ENCODE measurements at places on chromosomes 1 and 21.
A peak's percentile ranks its signal among the peaks of the same experiment; 100 is the strongest.

GRCh38 chr1:70288166-70288565 is 66.4 kb downstream of the ANKRD13C start:
- DNase-seq = no peak

- no peak for DNase-seq
Observed at GRCh38 chr1:56921479-56921878, 44.3 kb downstream of the C8B start.

GRCh38 chr1:212482637-212483441 is 50.1 kb downstream of the NENF start:
- DNase-seq = no peak

DNA sequence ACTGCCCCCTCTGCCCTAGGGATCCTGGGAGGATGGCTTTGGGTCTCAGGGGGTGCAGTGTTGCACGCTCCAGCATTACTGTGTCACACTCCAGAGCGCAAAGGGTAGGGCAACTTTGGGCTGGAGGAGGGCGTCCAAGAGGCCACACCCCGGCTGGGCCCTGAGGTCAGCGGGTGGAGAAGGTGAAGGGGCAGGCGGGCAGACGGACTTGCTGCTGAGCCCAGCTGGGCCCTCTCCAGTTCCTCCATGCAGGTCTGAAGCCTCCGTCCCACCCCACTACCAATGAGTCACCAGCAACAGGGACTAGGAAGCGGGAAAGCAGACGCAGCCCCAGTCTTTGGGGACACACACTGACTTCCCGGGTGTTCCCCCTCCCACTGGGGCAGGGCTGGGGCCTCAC is 116.0 kb downstream of the CASZ1 start:
- no peak for DNase-seq

DNA sequence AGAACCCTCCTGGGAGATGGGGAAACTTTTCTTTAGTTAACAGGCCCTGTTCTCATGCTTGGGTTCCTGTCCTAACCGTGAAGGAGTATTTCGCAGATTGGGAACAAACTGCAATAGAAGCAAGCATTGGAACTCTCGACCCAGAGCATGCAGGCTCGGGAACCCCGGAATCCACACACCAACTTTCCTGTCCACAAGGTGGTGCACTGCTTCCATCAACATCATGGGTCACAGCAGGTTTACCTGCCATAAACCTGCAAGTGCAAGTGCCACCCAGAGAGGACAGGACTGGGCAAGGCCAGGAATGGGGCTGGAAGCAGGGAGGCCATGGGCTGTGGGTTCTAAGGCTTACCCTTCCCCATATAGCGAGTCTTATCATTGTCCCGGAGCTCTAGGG is 6.9 kb downstream of the ENO1 start:
- DNase-seq = no peak

- no peak for DNase-seq
Observed at GRCh38 chr1:94768036-94768435, 52.1 kb upstream of the SLC44A3 start.

DNA sequence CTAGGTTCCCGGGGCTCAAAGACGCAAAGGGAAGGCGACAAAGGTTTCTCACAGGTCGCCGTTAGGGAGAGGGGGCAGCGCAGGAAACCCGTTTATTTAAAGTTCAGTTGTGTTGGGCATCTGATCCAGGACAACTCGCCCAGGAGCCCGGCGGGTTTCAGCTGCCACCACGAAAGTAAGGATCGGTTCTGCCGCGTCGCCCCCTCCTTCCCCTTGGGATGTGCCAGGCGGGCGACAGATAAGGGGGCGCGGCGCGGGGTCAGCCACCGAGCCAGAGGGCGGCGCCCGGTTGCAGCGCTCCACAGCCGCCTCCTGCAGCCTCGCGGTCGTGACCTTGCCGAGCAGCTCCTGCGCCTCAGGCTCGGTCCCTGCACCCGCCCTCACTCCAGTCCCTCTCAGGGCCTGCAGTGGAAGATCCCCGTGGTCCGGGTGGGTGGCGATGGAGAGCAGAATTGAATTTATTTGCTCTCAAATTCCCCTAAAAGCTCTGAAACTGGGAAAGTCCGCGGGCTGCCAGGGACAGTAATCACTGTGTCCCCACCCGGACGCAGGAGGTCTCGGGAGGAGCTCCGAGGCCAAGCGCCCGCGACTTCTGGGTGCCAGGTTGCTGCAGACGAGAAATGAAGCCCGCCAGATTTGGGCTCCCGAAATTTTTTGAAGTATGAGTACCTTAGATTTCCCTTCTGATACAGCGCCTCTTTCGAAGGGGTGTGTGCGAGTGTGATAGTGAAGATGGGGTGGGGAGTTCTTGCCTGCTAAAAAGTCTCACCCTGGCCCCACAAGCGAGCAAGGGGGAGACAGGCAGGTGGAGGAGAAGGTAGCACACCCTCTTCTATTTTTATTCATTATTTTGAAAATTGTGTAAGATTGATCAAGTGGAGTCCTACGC is 28.4 kb upstream of the NFIA start:
- no peak for DNase-seq

- no peak for DNase-seq
Observed at GRCh38 chr1:81542196-81542595, 258.5 kb upstream of the ADGRL2 start.

DNA sequence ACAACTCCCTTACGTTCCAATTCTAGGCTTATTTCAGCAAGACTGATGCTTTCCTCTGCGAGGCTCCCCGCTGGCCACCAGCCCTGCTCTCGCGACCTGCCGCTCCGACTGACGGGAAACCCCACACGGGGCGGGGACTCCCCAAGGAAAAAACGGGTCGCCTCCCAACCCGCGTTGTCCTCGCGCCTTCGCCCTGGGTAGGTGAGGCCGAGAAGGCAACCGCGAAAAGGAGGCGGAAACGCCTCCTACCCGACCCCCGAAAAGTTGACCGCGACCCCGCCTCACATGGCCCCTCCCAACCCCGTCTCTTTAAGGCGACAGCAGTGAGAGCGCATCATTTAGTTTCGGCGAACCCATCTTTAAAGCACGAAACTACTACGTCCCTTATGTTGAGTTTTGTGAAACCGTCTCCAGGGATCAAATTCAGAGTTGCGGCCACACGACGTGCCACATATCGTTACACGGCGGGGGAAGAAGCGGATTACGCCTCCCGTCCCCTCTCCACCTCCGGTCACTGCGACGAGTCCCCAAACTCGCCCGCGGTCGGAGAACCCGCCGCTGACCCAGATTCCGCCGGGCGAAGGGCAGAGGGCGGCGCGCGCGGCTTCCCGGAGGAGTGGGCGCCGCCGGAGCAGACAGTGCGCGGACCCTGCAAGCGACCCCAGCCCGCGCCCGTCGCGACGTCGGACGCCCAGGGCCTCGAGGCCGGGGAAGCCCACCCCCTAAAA is 1.2 kb downstream of the ANP32E start:
- peak; percentile 87 for DNase-seq

- no peak for DNase-seq
Observed at GRCh38 chr1:180762796-180763195, 131.0 kb downstream of the XPR1 start.

DNA sequence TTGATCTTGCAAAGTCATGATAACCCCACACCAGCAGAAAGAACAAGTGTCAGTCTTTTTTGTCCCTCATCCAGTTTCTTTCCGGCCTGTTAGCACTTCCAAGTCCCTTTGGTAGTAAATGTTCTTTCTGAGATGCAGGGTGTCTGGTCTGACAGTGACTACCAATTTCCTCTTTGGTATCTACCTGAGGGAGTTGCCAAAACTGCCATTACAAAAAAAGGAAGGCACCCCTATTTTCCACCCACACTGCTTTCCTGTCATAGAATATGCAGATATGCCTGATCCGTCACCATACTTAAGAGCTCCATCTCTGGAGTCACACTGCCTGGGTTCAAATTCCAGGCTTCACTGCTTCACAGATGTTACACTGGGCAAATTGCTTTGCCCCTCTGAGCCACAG is 72.4 kb downstream of the ZNF281 start:
- no peak for DNase-seq

GRCh38 chr1:113734357-113735055 is 24.8 kb downstream of the PHTF1 start:
- no peak for DNase-seq

- DNase-seq = peak; percentile 45
Observed at GRCh38 chr1:45769261-45769932, 18.9 kb upstream of the IPP start.
